SIG-M5 (cell line): ENCODE measurements at places on chromosomes 3 and 15.
A peak's percentile ranks its signal among the peaks of the same experiment; 100 is the strongest.

DNA sequence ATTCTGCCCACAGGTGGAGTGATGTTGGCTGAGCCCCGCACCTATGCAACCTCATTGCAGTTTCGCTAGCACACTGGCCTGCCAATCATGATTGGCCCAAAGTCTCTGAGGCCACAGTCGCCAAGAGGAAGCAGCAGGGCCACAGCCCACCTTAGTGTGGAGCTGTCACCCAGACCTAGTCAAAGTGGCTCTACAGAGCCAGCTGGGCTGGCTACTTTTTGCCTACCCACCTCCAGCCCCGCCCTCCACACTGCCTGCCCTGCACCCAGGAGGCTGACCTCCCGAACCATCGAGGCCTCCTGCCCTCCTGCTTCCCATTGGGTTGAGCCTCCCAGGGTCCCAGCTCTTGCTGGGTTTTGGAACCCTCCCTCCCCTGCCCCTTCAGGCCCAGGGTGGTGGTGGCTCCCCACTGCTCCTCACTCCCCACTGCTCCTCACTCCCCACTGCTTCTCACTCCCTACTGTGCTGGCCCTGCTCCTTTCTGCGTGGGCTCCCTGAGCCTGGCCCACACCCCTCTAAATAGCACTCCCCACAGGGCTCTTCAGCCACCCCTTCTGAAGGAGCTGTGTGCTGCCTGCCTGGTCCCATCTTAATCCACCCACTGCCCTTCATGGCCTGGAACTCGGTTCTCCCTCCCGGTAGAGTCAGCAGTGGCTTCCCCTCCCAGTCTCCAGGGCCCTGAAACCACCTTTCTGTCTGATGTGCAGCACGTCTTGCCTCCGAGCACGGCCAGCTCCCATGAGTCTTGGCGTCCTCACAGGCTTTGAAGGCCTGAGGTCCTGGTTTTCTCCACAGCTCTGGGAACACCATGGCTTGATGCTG lies 89.3 kb downstream of the WNT7A start:
- no peak for DNase-seq

DNA sequence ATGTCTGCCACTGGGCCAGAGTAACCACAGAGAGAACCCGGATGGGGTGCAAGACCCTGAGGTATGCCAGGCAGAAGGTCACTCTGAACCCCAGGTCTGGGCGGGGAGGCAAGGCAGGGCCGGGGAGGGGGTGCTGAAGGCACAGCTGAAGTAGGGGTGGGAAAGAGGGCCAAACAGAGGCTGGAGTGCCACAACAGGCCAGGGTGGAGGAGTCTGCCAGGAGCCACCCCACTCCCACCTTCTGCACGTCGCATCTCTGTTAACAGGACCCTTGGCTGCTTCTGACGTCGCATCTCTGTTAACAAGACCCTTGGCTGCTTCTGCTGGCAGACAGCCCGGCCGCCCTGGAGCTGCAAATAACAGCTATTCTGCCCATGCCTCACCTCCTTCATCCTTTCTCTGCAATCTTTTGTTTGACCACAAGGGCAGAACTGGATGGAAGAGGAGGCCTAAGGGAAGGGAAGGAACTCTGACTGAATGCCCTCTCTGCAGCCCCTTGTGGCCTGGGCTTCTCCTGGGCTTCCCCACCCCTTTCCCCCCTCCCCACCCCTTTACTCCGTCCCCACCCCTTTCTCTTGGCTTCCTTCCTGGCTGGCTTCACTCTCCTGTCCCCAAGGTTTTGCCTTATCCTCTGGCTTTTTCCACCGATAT lies 20.6 kb upstream of the FBLN2 start:
- no peak for DNase-seq

GRCh38 chr3:149808209-149808829 lies 4.7 kb upstream of the RNF13 start:
- no peak for DNase-seq

DNA sequence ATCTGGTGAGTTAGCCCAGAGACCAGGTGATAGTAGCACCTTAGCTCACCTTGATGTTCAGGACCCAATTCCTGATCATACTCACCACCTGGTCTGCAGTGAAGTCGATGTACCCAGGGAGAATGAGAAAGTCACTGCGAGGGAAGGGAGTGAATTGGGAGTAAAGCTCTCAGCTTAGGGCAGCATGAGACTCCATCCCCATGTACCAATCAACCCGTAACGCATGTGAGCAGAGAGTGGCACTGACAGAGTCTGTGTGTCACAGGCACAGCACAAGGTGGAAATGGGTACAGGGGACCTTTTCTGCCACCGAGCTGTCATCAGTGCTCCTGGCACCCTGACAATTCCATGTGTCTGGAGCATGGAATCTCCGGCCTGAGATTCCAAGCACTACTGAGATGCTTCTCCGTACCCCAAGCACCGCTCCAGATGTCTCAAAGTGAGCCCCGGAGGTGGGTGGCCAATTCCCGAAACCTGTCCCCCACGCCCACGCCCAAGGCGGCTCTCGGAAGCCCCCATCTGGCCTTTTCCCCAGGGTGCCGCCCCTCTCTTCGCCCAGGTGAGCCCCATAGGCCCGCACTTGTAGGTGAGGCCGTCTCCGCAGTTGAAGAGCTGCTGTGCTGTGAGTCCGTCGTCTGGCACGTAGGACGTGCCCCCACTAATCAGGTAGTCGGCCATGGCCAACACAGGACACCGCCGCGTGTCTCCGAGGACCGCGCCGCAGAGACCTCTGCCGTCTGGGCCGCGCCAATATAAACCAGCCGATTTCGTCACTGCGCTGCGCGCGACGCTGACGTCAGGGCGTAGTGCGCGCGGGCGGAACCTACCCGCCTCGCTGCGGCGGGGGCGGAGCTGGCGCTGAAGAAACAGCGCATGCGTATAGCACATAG lies at the start of gene IMPDH2:
Gene IMPDH2 (minus strand): TSS at position 726 of the 890 bp plus-strand sequence. CDS start 48 bp downstream, at position 678.
- DNase-seq: peak; percentile 54

GRCh38 chr3:3531476-3531875 lies 267.8 kb upstream of the LRRN1 start:
- DNase-seq: no peak

DNA sequence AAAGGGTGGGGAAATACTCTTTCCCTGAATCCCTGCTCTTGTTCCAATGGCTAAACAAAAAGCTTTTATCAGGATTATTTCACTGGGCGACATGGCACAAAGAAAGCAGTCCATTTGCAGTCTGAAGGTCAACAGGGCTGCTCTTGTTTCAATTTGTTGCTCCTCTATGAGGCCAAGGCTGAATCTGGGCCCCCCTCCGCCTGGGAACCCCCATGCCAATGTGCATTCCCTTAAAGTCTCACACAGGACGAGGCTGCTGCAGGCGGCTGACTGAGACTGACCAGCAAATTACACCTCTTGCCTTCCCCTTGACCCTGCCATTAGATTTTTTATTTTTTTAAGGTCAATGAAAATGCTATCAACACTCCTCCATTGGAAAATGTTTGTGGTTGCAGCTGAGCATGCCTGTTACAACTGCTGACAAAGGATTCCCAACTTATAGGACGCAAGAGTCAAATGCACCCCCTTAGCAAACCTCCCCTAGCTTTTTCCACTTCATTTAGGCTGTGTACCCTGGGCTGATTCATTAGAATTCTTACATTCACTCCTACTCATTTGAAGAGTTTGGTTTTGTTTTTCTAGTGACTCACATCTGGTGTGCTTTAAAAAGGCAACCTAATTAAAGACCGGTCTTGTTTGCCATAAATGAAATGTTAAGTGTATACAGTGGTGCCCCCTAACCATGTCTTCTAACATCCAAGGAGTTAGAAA lies 60.8 kb upstream of the ARHGEF3 start:
- DNase-seq: no peak

DNA sequence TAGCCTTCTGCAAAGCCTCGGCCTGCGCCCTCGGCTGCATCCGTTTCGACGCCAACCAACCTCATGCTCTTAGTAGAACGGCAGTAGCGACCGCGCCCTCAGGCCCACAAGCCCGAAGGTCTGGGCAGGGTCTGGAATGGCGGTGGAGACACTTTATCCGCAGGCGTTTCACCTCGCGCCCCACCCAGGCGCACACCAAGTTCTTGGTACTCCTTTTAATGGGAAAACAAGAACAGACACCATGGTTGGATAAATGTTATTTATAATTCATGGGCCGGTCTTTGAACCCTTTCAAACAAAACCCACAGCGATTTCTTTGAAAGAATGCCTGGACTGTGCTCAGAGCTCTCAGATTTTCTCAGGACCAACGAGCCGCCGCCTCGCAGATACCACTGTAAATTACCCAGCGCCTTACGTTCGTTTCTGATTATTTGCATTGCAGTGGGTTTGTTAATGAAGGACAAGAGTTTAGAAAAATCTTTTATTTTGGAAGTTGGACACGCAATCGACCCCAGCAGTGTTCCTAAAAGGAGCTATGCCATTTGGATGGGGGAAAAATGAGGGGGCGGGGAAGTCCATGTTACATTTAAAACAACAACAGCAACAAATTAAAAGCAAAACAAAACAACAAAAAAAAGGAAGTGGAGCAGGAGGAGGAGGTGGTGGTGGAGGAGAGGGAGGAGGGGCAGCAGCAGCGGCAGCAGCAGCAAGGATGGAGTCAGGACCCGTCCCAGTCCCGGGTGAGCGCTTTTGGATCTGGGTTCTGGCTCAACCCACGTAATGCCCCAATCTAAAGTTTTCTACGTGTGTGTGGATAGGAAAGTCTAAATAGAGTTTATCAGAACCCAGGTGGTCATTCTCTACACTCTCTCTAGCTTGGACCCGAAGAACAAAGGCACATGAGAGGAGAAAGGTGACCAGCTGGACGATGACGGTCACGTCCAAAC lies 993 bp upstream of the ISL2 start:
- DNase-seq: no peak

DNA sequence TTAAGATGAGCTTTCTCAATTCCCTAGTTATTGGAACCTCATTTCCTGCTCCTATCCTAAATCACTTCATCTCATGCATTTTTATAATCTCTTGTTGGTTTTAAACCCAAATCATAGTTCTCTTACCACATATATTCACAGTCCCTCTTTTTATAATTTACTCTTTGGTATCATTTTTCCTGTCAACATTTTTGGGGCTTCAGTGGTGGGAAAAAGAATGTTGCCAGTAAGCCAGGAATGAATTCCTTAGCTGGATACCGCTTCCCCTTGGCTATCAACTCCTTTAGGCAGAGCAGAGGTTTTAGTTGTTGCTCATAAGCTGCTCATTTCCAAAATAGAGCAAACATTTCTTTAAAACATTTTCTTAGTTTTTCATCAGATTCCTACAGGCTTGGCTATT lies 112.3 kb downstream of the GALK2 start:
- no peak for DNase-seq

- DNase-seq: no peak
Observed at GRCh38 chr3:111803123-111803593, 55.9 kb upstream of the PHLDB2 start.

- no peak for DNase-seq
Observed at GRCh38 chr3:153528473-153528872, 366.4 kb downstream of the RAP2B start.

DNA sequence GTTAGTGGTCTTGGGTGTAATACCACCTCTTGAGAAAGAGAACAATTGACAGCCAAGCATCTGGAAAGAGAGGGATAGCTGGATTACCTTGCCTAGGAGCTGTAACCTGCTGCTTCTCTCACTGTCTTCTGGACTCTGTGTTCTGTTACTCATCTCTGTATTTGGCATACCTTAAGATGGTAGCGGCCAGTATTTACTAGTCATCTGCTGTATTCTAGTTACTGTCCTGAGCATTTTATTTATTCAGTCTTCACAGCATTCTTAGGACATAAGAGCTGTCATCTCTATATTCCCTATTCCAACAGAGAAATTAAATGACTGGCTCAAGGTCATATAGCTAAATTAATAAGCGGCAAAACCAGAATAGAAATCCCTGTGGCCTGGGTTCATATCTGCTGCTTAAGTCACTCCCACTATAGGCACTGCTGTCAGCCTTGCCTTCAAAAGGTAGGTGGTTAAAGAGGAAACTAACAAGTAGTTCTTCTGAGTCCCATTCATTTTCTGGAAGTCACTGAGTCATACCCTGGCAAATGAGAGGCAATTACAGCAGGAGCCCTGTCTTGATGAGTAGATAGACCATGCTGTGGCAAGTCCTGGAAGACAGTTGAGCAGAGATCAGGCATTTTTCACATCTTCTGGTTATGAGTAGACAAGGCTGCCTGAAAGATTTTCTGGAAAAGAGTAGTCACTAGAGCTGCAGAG lies 68.2 kb downstream of the RAB7A start:
- DNase-seq: no peak

DNA sequence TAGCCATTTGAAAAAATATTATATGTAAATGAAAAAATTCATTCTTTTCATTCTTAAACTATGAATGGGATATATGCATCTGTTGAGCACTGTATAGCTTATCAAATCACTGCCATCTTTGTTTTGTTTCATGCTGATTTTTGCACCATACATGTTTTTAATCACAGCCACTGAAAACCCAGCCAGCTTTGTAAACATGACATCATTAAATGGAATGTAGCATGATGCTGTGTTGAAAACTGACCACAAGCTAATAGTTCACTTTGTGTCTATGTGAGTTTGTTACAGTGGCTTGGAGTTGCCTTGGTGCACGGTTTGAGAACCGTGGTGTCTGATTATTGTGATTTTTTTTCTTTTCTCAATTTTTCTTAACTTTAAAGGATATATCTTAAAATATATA lies 75.7 kb downstream of the GMPS start:
- DNase-seq: no peak

DNA sequence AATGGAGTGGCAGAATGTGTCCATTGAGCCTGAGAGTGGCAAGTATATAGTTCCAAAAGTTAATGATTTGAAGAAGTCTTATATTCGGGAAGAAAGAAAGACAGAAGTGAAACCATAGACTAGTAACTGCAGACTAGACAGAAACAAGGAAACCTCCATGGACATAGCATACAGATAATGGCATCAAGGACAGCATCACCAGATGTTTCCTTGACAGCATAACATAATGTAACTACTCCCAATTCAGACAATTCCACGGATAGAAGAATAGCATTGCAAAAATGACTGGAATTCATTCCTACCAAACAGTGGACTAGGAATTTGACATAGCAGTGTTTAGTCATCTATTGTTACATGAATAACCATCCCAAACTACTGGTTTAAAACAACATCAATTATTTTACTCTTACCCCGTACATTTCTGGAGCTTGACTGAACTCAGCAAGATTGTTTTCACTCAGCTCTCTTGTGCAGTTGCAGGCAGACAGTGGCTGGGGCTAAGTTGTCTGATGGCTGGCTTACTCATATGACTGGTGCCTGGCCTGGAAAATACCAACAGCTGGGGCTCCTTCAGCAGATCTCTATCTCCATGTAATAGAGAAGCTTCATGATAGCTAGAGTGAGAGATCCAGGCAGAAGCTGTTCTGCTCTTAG lies 109.7 kb upstream of the GADL1 start:
- DNase-seq: no peak

DNA sequence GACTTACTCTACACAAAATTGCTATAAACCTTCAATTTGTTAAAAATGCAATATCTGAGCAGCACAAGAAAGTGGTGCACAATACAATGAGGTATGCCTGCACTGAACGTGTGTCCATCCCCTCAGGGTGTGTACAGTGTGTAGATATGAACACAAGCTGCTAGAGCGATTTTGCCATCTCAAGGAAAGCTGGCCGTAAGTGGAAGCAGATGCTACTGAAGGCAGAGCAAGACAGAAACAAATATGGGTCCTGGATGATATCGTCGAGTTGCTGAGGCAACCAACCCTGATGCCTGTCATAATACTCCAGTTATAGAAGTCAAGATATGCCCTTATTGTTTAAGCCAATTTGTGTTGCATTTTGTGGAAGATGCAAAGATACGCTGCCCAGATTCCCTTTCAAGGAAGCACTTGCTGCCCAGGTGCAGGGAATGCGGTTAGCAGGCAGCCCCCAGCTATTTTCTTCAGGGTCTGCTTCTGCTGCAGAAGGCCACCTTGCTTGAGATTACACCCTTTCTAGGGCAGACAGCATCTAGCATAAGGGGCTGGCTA lies 25.8 kb upstream of the EHHADH start:
- no peak for DNase-seq
